ENCODE measurements at places on chromosomes 2 and 18.

DNA sequence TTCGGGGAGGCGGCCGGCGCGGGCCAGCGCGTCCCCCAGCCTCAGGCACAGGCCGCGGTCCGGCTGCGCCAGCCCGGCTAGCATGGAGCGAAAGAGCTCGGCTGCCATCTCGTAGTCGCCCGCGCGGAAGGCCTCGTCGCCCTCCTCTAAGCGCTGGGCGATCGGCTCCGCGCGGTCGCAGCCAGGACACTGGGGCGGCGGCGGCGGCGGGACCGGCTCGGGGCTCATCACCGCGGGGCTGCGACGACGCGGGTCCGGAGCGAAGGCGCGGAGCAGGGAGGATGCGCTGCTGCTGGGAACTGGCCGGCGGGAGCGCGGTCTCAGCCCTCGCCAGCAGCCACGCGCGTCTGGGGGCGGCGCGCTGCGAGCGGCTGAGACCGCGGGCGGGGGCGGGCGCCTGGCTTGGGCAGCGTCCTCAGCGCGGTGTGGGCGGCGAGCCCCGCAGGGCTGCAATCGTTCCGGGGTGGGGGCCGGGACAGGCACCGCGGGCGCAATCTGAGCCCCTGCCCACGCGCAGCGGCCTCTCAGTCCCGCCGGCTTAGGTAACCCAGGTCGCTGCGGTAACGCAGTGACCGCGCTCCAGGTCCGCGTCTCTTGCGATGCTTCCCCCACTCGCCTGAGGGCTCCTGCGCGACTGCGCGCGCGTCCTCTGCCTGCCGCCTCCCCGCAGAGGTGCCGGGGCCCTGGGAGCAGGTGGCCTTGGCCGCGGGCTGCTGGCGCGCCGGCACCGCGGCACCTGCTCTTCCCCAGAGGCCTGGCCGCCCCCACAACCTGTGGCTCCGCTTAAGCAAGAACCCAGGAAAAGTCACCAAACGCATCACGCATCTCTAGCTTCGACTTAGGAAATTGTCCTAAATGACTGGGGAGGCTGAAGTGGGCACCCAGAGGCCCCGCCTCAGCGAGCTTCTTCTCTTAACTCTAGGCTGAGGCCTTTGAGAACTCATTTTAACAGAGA lies at the start of gene LONRF2:
Gene LONRF2, minus strand, starts transcription at position 636 of the 955 bp plus-strand sequence. Its CDS starts 408 bp downstream, at position 228.
- no peak for DNase-seq

DNA sequence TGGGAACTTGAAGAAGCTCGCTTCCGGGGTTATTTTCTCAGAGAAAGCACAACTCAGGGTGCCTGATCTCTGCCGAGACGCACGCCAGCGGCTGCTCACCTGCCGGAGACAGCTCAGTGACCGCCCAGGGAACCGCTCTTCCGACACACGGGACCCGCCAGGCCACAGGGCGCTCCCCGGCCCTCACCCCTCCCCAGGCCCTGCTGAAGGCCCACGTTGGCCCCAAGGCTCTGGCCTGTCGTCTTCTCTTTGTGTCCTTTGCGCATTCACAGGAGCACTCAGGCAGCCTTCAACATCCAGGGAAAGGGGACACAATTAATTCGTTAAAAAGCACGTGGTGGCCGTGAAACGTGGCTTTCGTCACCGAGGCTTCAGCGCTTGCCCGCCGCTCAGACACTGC lies 276.3 kb upstream of the SALL3 start:
- DNase-seq, result no peak

- DNase-seq, result no peak
Observed at GRCh38 chr2:180319586-180320405, 312.7 kb upstream of the CWC22 start.

- DNase-seq, result no peak
Observed at GRCh38 chr2:139805441-139805840, 1025.3 kb upstream of the NXPH2 start.

DNA sequence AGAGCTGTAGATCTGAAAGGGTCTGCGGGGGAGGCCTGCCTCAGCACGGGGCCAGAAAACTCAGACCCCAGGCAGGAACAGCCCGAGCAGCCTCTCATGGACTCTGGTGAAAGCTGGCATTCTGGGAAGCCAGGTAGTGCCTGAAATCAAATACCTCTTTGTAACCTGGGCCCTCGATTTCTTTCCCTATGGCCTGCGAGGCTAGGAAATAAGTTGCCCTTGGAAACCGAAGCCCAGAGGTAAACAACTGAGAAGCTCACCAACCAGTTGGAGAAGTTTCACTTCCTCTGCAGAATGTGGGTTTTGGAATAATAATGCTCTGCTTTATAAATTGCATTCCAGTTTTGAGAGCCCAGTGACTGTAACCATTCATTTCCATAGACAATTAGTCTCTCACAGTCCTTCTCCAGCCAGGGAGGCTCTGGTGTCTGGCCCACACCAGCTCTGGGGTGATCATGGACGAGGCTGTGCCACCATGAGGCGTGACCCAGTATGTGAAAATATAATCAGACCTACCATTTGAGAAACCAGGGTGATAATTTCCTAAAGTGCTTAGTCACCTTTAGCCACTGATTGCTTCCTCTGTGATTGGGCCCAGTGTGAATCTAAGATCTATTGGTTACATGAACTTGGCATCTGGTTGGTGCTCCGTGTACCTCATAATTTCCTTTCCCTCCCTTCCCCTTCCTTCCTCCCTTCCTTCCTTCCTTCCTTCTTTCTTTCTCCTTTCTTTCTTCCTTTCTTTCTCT lies 133.1 kb upstream of the PELI1 start:
- DNase-seq, result no peak

Data from stimulated activated naive CD4-positive, alpha-beta T cell (primary cell).